ENCODE measurements at places on chromosomes 3 and 15. TPM values are rescaled to one million over a fixed set of nuclear protein-coding genes. Genes with fewer than 3 reads are reported as not detected.
A peak's percentile ranks its signal among the peaks of the same experiment; 100 is the strongest.

Gene TMC3
- total RNA-seq = not detected

DNA sequence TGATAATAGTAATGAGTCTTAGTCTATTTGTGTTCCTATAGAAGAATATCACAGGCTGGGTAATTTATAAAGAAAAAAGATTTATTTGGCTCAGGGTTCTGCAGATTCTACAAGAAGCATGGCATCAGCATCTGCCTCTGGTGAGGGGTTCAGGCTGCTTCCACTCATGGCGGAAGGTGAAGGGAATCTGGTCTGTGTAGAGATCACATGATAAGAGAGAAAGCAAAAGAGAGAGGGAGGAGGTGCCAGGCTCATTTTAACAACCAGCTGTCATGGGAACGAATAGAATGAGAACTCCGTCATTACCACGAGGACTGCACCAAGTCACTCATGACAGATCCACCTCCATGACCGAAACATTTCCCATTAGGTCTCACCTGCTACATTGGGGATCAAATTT is 664.0 kb upstream of the SGO1 start:
- DNase-seq = no peak

DNA sequence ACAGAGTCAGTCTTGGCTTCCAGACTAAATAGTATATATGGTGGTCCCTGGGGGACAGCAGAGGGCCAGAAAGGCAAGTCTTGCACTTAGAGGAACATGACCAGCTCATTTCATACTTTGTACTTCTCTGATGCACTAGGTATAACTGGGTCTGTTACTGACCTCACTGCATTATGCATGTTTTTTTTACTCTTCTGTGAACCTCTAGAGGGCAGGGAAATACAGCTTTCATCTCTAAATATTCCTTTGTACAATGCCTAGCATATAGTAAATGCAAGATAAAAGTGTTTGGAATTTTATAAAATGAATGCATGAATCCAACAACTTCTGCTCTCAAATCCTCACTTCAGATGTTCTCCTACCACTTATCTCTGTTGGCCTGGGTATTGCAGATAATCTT is 23.4 kb upstream of the ARL14 start:
- DNase-seq = no peak

GRCh38 chr15:39426552-39427532 is 154.0 kb upstream of the THBS1 start:
- peak; percentile 25 for DNase-seq

Gene LIPC
- total RNA-seq = 11.2 TPM

Gene CCR3
- not detected for total RNA-seq

- DNase-seq = no peak
Observed at GRCh38 chr3:58441514-58442450, 8.2 kb upstream of the PDHB start.

Gene AHSG
- not detected for total RNA-seq

DNA sequence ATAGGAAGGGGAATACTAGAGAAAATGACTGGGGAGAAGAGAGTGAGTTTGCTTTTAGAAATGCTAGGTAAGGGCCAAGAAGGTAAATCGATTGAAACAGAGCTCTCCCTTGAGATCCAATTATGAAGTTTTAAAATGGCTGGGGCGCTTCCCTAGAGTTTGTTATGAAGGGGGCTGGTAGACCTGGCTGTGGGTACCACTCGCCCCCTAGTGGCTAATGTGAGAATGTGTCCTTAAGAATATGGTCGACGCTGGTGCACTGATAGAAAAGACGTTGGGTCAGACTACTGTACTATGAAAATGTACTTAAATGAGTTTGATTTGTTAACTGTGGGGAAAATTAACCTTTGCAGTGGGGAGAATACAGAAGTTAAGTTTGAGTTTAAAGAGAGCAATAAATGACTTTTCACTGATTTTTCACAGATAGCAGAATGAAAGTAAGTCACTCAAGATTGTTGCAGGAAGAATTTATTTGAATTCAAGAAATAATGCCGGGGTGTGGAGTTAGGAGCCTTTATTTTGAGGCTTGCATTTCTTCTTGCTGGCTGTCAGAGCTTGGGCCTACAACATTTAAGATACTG is 9.2 kb downstream of the TMPRSS7 start:
- no peak for DNase-seq

- DNase-seq = no peak
Observed at GRCh38 chr3:24505691-24506550, 11.3 kb upstream of the THRB start.

Gene IL17RE
- total RNA-seq = 0.59 TPM

Data from tibial nerve (tissue), 4 donors.